ENCODE measurements at places on chromosomes 3 and 15.

- no peak for DNase-seq
These were observed 5.8 kb downstream of the RBMS3 start for GRCh38 chr3:29286478-29287240.

DNA sequence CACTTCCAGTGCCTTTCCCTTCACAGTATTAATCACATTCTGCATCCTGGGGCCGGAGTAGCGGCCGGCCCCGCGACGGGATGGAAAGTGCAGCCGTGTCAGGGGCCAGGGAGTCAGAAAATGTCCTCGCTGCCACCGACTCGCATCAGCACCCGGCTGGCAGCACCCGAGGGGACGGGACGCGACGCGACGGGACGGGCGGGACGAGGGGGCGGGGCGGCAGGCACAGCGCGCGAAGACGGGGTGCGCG, 353 bp downstream of the ATG3 start:
- DNase-seq, result peak; percentile 58

- no peak for DNase-seq
These were observed 147.3 kb upstream of the UBE2E2 start for GRCh38 chr3:23055733-23056376.

GRCh38 chr15:57902155-57902554, 163.4 kb downstream of the ALDH1A2 start:
- DNase-seq, result no peak

DNA sequence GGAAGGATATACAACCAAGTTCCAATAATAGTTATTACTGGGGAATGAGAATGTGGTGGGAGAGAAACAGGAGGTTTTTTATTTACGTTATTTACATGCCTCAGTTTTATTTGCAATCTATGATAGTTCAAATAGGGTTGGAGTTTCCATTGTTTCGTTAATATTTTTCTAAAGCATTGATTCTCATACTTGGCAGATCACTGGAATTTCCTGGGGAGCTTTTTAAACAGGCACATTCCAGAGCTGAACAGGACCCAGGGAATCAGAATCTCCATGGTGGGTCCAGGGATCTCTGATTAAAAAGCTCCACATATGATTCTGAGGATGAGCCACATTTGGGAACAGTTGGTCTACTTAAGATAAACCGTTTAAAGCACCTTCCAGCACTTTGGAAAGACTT, 123.9 kb downstream of the IL20RB start:
- DNase-seq, result no peak

DNA sequence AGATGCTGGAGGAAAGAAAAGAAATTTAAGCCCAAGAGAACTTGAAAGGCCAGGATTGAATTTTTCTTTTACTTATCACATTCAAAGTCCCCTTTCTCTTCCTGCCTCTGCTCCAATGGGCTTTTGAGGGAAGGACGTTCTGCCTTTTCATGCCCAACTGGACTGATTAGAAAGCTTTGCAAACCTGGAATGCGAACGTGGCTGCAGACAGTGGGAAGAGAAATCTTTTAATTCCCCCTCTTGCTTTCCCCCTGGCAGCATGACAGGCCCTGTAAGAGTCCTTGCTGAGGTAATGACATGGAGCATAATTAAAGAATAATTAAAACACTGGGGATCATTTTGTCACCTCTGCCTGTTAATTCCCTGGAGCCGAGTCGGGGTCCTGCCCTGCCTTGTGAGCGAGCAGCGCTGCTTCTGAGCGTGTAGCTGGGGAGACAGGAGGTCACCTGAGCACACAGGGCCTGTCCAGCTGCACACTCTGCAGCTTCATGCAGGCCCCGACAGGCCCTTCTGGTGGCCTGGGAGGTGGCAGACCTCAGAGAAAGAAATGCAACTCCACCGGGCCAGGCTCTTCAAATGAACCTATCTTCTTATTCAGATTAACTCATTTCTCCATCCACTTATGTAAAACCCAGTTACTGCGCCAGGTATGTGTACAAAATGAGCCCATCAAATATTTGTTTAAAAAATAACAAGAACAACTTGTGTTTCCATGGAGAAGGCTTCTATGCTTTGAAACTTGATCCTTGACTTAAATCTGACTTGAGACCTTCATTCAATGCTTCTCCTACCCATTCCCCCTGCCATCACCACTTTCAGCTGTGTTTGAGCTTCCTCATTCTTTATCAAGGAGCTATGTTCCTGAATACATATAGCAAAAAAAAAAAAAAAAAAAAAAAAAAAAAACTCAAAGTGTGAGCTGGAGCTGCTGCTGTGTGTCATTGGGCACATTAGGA, 628.2 kb upstream of the CFAP20DC start:
- no peak for DNase-seq

- DNase-seq, result no peak
These were observed 48.4 kb downstream of the ARHGEF3 start for GRCh38 chr3:56753206-56753820.

GRCh38 chr3:71681224-71681668, 44.0 kb downstream of the EIF4E3 start:
- DNase-seq, result no peak

DNA sequence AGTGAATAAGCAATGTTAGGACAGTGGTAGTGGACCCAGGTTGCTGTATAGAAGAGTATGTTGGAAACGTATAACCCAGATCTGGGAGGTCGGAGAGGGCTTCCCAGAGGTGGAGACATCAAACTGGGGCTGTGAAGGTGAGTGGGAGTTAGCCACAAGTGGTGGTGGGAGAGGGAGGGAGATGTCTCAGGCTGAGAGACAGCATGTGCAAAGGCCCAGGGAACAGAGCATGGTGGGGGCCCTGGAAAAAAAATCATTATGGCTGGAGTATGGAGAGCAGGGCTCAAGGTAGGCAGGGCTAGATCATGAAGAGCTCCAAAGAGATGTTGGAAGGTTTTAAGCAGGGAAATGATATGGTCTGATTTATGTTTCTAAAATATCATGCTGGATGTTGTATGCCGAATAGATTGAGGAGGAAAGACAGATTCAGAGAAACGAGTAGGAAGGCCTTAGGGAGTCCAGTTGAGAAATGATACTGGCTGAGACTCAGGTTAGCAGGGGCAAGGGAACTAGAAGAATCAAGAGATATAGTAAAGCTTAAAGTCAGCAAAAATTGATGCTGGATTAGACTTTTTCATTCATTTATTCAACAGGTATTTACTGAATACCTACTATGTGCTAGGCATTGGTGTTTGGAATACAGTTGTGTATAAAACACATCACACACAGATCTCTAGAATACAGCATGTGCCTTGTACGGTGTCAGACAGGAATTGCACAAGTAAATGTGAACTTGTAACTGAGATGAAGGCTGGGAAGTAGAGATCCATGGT, 17.0 kb downstream of the ITPR1 start:
- no peak for DNase-seq

- DNase-seq, result no peak
These were observed 71.8 kb downstream of the FGF7 start for GRCh38 chr15:49494842-49495241.

DNA sequence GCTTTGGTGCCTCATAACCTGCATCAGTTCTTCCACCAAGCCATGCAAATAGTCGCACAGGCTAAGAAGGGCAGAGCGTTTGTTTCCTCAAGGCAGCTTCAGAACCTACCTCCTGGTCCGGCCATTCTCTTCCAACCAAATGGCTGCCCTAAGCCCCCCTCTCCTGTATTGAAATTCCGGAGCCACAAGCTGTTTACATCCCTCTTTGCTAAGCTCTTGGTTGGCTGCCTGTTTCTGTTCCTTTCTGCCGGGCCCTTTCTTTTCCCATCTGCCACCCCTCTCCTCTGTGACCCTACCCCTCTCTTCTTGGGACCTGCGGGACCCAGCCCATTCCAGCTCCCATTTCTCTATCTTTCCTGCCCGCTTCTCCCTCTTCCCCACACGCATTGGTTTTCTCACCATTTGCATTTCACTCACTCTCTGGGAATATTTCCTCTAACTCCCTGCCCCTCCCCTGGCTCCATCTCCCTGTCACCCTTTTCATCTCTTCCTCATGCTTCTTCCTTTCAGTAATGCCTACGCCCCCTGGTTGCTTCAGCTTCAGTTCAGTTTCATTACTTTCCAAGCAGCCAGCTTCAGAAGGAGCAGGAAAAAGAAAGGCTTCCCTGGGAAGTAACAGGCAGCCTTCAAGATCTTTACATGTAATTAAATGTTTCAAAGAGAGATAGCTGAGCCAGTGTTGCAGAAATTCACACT, 113.5 kb downstream of the RAB11A start:
- DNase-seq, result no peak

DNA sequence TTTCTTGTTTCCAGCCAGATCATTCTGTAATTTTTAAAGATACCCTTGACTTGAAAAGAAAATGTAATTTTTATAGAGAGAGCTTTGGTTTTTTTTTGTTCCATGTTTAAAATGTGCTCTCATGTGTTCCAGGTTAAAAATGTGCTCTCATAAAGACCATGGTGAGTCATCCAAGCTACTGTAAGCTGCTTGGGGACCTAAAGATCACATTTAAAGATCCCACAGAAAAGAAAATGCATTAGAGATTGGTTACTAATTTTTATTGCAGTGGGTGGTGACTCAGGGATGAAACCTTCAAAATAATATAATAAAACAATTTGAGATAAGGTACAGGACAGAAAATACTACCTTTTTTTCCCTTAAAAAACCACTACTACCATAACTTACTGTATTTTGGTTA, 11.0 kb downstream of the TCF12 start:
- no peak for DNase-seq

DNA sequence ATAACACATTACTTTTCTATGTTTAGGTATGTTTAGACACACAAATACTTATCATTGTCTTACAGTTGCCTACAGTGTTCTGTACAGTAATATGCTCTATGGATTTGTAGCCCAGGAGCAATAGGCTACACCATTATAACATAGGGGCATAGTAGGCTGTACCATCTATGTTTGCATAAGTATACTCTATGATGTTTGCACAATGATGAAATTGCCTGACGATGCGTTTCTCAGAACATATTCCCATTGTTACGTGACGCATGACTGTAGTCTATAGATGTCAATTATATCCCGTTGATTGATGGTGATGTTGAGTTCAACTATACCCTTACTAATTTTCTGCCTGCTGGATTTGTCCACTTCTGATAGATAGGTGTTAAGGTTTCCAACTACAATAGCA, 139.4 kb upstream of the PFN2 start:
- DNase-seq, result no peak

DNA sequence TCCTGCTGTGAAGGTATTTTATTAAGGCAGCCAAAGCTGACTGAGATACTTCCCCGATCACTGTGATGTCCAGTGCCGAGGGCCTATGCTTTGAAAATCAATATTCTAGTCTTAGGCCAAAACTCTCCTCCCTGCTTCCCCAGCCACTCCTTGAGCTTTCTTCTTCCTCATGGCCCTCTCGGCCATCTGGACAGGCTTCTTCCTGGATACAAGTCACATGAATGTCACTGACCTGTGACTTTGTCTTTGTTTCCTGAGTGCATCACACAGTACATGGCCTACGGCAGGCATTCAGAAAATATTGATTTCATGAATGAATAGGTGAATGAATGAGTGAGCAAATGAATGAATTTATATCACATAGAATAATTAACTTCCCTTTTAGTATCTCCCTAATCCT, 24.6 kb upstream of the HES1 start:
- no peak for DNase-seq

DNA sequence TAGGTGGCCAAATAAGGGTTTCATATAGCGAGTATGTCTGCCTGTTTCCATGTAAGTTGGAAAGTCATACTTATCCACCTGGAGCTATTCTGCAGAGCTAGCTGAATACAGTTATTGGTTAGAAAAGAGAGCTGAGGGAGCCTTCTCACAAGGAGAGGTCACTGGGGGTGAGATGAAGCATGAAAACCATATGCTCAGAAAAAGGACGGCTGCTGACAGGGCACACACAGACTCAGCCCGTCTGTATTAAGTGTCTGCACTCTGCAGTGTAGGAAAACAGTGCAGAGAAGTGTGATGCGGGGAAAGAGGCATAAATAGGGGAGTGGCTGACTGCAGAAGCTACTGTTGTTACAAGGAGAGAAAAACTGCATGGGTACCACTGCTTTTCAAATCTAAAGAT, 58.2 kb downstream of the C3orf70 start:
- DNase-seq, result no peak

- no peak for DNase-seq
These were observed 25.8 kb upstream of the PRICKLE2 start for GRCh38 chr3:64251019-64251418.

DNA sequence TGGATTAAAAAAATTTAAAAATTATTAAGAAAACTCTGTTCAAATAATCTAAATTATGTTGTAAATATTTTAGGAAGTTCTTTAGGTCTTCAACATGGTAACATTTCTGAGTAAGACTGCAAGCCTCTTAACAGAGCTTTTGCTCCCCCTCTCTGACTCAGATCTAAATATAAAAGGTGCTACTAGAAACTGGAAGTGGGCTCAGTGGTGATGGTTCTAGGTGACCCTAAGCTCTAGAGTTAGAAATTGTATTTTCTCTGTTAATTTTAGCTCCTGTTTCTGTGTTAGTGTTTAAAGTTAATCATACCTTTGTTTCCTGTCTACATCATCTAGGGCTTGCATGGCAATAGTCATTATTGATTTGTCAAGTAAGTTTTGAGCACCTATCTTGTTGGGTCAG, 159.9 kb upstream of the MEIS2 start:
- no peak for DNase-seq

DNA sequence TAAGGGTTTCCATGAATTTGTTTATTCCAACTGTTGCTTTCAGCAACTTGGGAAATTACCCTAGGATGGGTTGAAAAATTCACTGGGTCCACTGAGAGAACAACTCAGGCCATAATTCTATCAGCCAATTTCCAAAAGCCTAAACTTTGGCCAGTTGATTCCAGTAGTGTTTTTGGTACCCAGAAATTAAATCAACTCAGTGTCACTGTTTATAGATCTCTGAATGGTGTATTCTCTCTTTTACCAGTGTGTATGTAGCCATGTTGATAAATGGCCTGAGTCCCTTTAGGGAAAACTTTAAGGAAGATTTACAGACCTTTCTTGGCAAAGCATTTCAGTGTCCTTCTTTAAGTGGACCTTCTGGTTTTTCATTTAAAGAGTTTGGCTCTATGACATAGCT, 636.4 kb downstream of the OTOL1 start:
- no peak for DNase-seq

- peak; percentile 66 for DNase-seq
These were observed 1.4 kb upstream of the PARP14 start for GRCh38 chr3:122679085-122679881.

DNA sequence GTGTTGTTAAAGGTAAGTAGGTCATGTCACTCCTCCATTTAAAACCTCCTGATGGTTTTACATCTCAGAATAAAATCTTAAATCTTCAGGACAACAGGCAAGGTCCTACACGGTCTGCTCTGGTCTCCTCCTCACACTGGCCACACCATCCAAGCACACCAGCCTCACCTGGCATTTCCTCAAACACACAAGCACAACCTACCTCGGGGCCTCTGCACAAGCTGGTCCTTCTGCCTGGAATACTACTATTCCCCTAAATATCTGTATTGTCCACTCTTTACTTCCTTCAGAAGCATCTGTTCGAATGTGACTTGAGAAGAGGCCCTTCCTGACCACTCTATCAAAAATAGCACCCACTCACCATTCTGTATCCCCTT, 1.8 kb downstream of the GORASP1 start:
- no peak for DNase-seq

DNA sequence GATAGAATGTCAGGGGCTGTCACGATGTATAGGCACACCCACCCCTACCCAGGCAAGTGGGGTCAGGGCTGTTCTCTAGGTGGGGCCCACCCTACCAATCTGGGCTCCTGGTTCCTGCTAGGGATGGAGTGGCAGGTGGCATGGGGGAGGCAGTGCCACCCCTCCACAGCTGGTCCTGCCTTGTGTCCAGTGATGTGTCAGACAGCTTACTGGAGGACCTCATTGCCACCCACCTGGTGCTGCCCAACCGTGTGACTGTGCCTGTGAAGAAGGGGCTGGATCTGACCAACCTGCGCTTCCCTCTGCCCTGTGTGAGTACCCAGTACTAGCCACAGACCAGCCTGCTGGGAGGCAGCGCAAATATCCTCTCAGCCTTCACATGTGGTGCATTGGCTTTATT, 27.5 kb downstream of the ESYT3 start:
- no peak for DNase-seq
